ENCODE measurements at places on chromosomes 11 and 22.

DNA sequence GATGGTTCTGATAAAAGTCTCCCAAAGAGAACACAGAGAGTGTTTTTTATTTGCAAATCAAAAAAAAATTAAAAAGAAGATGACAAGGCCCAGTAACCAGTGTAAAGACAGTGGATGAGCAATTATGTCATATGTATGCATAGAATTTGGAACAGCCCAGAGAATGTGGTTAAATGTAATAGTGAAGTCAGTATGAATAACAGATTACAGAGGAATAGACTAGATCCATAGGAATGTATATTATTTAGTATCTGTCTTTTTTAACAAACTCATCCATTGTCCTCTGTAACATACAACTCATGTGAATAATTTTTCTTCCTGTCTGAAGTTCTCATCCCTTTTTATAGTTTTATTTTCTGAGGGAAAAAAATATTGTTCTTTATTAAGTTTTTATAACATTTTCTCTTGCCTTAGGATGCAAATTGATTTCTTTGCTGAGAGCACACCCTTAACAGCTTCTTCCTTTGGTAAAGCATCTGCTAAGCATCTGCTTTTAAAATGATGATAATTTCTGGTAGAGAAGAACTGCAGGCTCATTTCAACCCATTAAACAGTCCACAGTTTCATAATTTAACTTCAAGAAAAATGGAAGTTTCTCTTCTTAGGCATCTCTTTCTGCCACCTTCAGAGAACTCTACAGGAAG lies 266.5 kb upstream of the MTNR1B start:
- DNase-seq = no peak

GRCh38 chr11:123272565-123272964 lies 77.5 kb upstream of the CLMP start:
- no peak for DNase-seq

DNA sequence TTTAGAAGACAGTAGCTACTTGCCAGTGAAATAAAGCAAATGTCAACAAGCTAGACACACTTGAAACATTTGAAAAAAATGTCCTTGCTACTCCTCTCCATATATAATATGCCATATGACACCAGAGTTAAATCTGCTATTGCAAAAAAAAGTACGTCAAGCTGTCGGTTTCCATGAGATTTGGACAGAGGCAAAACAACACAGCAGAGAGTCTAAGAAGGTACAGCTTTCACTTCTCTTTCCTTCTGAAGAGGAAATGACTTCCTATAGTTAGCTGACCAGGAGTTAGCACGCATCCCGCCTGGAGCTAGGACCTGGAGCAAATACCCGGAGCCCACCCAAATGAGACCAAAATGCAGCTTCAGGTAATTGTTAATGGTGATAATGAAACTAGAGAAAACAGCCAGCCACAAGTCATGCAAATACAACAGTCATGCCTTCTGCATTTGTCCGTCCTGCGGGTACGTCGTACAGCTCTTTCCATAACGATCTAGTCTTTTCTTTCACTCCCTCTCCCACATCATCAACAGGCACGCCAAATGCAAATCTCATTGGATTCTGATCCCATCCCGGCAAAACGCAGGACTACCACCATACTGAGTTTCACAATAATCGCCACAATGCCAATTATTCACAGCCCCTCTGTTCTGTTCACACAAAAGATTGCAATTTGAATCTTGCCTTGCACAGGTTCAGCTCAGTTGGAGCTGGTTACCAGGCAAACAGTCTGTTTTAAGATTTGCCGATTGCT lies 395.0 kb upstream of the CCDC90B start:
- DNase-seq = peak; percentile 39

DNA sequence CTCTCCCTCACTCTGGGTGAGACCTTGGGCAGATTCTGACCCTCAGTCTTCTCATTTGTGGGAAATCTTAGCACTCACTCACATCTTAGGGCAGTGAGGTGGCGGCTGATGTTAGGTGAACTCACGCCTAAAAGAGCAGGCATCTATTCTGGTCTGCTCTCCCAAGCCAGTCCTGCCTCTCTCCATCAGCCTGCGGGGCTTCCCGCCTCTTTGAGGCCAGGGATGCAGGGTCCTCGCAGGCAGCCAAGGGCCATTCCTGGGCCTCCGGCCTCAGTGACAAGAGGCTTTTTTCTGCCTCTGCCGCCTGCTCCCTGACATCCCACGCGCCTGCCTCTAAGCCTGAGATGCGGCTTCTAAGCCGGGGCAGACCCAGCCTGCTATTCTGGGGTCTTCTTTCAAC lies 13.8 kb upstream of the FGF4 start:
- DNase-seq = no peak

DNA sequence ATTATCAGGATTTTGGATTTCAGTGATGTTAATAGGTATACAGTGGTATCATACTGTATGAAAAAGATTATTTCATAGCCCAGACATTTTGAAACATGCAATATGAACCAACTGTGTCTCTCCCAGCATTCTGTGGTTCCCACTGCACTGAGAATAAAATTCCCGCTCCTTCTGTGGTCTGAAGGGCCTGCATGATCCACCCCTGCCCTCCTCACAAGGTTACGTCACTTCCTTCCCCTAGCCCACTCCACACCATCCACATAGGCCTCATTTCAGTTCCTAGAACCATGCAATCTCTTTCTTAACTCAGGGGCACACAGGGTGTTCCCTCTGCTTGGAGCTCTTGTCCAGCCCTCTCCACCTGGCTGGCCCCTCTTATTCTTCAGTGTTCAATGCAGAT lies 103.1 kb downstream of the TSPAN18 start:
- no peak for DNase-seq

DNA sequence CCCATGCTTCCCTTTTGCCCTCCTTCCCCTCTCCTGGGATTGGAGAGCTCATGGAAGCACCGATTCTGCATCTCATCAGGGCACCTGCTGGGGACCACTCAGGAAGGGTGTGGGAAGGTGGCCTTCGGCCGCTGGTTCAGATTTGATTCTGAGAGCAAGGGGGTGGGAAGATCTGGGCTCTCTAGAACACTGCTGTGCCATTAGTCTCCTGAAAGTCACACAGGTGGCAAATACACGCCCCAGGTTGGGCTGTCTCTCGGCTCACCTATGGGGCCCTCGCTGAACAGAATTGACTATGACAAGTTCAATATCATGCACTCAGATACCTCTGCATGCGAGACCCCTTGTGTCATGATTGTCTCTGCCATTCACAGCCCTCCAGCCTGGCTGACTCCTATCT lies 12.8 kb upstream of the APOBEC3A start:
- DNase-seq = no peak

DNA sequence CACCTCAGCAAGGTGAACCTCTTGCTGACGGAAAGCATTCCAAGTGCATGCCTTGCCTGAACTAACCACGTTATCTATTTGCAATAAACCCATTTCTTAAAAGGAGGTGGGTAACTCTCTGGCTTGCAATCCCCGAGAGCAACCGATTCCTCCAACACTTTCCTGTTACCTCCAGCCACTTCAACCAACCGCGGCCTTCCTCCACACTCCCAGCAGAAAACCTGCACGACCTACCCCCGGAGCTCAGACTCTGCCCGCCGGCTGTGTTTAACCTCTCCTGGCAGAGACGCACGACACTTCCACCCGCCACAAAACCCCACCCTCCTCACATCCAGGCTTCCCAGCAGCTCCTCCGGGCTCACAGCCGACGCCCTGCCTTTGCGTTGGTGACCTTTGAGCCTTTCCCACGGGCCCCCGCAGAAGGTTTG lies 708 bp downstream of the SCO2 start:
- DNase-seq = no peak

GRCh38 chr11:14373941-14374646 lies 15.1 kb upstream of the RRAS2 start:
- DNase-seq = no peak

Measured in NCI-H774 (cell line).